ENCODE measurements at places on chromosomes 4 and X.

DNA sequence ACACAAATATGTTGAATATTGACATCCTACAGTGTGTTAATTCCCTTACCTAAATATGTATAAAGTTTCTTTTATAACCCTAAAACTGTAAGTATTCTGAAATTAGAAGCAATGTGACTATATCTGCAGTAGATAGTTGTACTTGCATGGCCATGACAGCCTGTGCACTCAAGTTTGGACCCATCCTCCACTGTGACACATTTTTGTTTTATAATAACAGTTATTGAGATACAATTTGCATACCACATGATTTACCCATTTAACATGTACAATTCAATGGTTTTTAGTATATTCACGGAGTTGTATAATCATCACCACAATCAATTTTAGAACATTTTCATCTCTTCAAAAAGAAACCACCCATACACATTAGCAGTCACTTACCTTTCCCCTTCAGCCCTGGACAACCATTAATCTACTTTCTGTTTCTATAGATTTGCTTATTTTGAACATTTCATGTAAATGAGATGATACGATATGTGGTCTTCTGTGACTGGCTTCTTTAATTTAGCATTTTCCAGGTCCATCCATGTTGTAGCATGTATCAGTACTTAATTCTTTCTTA, 29.6 kb downstream of the HERC3 start:
- no peak for DNase-seq

DNA sequence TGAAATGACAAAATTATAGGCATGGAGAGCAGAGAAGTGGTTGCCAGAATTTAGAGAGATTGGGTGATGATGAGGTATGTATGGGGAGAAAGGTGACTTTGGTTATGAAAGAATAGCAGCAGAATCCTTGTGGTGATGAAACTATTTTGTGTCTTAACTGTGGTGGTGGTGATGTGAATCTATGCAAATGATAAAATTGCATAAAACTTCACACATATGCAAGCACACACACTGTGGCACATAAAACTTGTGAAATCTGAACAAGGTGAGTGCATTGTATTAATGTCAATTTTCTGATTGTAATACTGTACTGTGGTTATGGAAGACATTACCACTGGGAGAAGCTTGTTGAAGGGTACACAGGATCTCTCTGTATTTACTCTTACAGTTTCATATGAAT, 91.0 kb downstream of the IL15 start:
- no peak for DNase-seq

DNA sequence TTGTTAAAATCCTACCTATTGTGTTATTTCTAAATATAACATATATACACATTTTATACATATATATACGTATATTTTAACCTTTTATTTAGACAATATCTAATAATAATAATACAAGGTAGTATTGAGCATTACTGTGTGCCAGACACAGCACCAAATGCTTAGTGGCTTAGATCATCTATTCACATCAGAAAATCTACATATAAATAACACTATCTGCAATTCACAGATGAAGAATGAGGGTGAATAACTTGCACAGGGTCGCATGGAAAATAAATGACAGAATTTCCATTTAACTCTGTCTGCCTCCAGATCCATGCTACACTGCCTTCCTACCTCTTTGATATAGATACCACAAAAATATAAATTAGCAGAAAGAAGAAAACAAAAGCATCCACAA, 37.7 kb downstream of the SHROOM4 start:
- no peak for DNase-seq

DNA sequence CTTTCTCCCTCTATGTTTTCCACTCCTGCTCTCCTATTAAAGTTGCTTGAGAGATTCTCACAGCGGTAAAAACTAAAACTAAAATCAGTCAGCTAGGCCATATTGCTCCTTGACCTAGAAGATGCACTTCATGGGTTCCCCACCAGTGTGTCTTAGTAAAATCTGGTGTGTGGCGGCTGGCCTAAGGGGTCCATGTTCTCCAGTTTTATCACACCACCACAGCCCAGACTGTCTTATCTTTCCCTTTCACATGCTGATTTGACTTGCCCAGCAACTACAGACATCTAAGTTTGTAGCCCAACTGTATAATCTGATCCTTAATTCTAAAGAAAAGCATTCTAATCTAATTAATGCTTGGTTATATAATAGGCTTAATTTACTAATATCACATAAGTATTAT, 68.0 kb downstream of the ATP8A1 start:
- no peak for DNase-seq

DNA sequence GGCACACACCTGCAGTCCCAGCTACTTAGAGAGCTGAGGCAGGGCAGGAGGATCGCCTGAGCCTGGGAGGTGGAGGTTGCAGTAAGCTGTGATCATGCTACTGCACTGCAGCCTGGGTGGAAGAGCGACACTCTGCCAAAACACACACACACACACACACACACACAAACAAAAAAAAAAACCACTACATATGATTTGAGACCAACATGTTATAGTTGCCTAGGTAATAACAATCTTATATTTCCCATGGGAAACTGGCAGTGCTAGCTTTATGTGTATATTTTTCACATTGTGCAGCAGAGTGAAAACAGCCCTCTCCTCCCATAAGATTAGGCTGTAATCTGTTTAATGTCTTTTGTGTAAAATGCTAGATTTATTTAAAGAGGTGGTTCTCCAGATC, 3.1 kb upstream of the FAM241A start:
- no peak for DNase-seq

GRCh38 chrX:107721318-107721717, 54.3 kb downstream of the TSC22D3 start:
- no peak for DNase-seq

- DNase-seq: no peak
Measured at GRCh38 chrX:29724316-29724715, 491.0 kb upstream of the MAGEB2 start.

DNA sequence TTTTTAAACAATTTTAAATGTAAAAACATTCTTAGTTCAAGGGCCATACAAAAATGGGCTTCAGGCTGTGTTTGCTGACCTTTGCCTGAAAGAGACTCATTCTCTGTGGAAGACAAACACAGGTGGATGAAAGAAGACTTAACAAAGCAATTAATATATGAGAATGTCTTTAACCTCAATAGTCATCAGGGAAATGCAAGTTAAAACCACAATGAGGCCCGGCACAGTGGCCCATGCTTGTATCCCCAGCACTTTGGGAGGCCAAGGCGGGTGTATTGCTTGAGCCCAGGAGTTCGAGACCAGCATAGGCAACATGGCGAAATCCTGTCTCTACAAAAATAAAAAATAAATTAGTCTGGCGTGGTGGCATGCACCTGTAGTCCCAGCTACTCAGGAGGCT, 7.1 kb upstream of the SMARCA1 start:
- no peak for DNase-seq

- no peak for DNase-seq
Measured at GRCh38 chr4:68904786-68905185, 46.8 kb downstream of the UGT2A3 start.

DNA sequence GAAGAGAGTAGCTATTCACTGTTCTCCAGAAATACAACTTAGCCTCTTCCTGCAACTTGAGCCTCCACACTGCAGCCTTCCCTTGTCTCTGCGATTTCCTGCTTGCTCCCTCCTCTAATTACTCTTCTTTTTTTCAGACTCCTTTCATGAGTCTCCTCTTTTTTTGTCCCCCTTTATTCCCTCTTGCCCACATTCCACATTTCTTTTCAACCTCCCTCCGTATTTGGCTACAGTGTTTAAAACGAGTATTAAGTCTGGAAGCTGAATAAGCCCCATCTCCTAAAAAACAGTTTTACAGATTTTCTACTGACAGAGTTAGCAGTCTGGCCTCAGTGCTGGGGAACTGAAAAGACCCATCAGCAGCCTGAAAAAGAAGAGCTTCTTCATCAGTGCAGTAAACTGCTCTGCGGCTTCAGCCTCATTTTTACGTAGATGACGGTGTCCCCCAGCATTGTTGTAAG, 141.5 kb downstream of the TENM3 start:
- no peak for DNase-seq

GRCh38 chr4:38482696-38483095, 181.3 kb upstream of the KLF3 start:
- DNase-seq: no peak

DNA sequence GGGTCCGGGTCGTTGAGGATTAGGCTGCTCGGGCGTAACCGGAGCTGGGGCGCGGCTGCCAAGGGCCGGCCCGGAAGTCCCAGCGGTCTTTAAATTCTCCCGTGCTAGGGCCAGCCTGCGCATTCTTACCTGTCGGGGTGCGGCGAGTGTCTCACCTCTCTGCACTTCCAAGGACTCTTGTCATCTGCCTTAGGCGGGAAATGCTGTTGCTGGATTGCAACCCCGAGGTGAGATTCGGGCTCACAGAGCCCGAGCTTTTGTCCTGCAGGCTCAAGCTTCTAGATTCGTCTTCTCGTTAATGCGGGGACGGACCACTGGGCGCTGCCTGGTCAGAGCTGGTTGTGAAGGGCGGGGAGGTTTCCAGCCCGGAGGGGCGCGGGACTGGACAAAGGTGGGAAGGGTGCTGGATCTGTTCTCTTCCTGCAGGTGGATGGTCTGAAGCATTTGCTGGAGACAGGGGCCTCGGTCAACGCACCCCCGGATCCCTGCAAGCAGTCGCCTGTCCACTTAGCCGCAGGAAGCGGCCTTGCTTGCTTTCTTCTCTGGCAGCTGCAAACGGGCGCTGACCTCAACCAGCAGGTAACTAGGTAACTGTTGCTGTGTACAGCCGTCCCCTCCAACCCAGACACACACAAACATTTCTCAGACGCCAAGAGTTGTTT, at the start of gene ANKRD37:
Gene ANKRD37 (plus strand): TSS at position 118 of the 662 bp plus-strand sequence. CDS start 83 bp downstream, at position 201.
- no peak for DNase-seq

DNA sequence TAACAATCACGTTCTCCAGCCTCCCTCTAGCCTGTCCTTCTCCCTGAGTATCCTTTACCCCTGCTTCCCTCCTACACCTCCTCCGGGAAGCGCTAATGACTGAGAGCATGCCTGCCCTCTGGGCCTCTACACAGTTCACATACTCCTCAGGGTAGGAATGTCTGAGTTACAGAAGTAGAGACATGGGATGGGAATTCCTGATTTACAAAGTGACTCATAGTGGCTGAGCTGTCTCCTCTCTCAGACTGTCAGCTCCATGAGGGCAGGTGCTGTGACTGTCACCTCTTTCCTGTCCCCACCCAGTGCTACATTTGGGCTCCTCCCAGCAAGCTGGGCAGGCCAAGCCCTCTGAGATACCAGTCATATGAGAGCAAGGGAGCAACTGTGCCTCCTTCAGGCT, 2.6 kb downstream of the LAS1L start:
- no peak for DNase-seq

DNA sequence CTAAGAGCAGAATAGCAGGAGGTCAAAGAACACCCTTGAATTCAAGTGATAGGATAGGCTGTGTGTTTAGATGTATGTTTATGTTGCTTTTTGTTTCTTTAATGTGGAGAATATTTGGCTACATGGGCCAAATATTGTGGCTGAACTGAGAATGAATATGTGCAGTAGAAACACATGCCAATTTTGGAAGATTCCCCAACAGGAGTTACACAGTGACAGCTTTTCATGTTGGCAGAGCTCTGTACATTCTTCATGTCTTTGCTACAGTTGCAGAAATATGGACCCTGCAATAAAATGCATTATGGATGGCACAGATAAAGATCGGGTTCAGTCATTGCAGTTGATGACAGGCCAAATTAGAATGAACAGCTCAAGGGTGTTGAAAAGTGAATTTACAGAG, 82.8 kb upstream of the SLC4A4 start:
- no peak for DNase-seq

DNA sequence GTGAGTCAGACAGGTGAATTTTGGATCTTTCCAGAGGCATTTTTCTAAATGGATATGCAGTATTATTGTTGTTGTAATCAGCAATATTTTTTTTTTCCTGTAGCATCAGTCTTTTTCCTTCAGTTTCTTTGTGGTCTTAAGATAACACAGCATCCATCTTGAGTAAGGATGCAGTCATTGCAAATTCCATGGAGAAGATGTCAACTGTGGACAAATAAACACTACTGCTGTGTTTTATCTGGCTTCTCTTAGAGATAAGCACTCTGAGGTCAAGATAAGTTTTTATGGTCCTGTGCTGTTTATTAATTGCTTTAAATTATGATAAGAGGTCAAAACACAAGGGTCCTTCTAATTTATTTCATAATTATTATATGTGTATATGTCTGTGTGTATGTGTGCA, 1255.7 kb downstream of the ADGRL3 start:
- DNase-seq: no peak

- DNase-seq: no peak
Measured at GRCh38 chr4:25759101-25759500, 103.5 kb downstream of the SLC34A2 start.

GRCh38 chr4:53043891-53044650, 182.0 kb downstream of the RASL11B start:
- no peak for DNase-seq

DNA sequence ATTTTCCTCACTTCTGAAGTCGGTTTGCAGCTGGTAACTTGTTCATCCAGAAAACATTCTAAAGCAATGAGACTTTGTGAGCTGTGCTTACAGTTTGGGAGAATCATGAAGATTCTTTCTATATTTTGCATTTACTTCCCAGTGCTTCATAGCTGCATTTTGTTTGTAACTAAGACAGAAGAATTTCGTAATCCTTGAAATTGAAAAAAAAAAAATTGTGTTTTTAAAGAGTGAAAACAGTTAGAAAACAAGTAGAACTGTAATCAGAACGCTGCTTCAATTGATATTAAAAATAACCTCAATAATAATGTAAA, 392.4 kb downstream of the UNC5C start:
- DNase-seq: no peak

- DNase-seq: no peak
Measured at GRCh38 chr4:87497578-87497977, 31.6 kb downstream of the SPARCL1 start.

DNA sequence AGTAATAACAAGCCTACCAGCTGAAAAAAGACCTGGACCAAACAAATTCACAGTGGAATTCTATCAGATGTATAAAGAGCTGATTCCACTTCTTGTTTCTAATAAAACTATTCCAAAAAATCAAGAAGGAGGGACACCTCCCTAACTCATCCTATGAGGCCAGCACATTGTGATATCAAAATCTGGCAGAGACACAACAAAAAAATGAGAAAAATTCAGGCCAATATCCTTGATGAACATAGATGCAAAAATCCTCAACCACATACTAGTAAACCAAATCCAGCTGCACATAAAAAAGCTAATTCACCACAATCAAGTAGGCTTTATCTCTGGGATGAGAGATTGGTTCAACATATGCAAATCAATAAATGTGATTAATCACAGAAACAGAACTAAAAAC, 147.9 kb upstream of the NEIL3 start:
- DNase-seq: no peak

GRCh38 chrX:97159916-97160800, 276.4 kb downstream of the RPA4 start:
- no peak for DNase-seq

GRCh38 chr4:77151241-77151640, 5.8 kb upstream of the CCNG2 start:
- no peak for DNase-seq

- no peak for DNase-seq
Measured at GRCh38 chrX:10619425-10620046, 849 bp downstream of the MID1 start.

DNA sequence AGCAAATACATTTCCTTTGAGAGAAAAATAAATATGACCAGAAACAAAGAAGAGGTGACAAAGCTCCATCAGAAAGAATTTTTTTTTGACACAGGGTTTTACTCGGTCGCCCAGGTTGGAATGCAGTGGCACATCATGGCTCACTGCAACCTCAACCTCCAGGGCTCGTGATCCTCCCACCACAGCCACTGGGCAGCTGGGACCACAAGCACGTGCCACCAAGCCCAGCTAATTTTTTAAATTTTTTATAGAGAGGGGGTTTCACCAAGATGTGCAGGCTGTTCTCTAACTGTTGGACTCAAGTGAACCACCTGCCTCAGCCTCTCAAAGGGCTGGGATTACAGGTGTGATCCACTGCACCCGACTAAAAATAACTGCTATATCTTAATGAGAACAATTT, 10.3 kb downstream of the ADH5 start:
- no peak for DNase-seq
